ENCODE measurements at places on chromosomes 3 and 15. TPM values are rescaled to one million over a fixed set of nuclear protein-coding genes. Genes with fewer than 3 reads are reported as not detected.

The FBXL2 gene
- polyA plus RNA-seq: 35.8 TPM

The TPRA1 gene
- 3.4 TPM for polyA plus RNA-seq

The MYZAP gene
- polyA plus RNA-seq: 3.5 TPM

The BRPF1 gene
- polyA plus RNA-seq: 0.85 TPM

The TMC3 gene
- polyA plus RNA-seq: not detected

The ROBO2 gene
- polyA plus RNA-seq: 107 TPM

The PAQR5 gene
- polyA plus RNA-seq: 0.42 TPM

The CDHR4 gene
- not detected for polyA plus RNA-seq

The GOLGA8N gene
- polyA plus RNA-seq: 0.59 TPM

The HCN4 gene
- polyA plus RNA-seq: 4.7 TPM

The CCR3 gene
- not detected for polyA plus RNA-seq

The DNAH1 gene
- polyA plus RNA-seq: 0.15 TPM

The NAALADL2 gene
- 5.1 TPM for polyA plus RNA-seq

The POPDC2 gene
- not detected for polyA plus RNA-seq

The ANO10 gene
- polyA plus RNA-seq: 32.7 TPM

The ATP13A4 gene
- polyA plus RNA-seq: 1.9 TPM

The CIB2 gene
- 1.4 TPM for polyA plus RNA-seq

The PTX3 gene
- 0.92 TPM for polyA plus RNA-seq

The GRAMD1C gene
- 20.1 TPM for polyA plus RNA-seq

The GABRB3 gene
- polyA plus RNA-seq: 69.0 TPM

The PRTG gene
- 1.7 TPM for polyA plus RNA-seq

The RTP1 gene
- not detected for polyA plus RNA-seq

The FSD2 gene
- 0.28 TPM for polyA plus RNA-seq

The GP5 gene
- polyA plus RNA-seq: not detected

The MFAP1 gene
- polyA plus RNA-seq: 20.9 TPM

The NR2F2 gene
- polyA plus RNA-seq: 38.7 TPM

The IMPG2 gene
- polyA plus RNA-seq: 0.05 TPM

The KCNMB3 gene
- polyA plus RNA-seq: 24.6 TPM

The LYZL4 gene
- polyA plus RNA-seq: not detected

The ASB14 gene
- 0.13 TPM for polyA plus RNA-seq

The PPP2R3A gene
- 3.9 TPM for polyA plus RNA-seq

The EXD1 gene
- 0.78 TPM for polyA plus RNA-seq

The C3orf20 gene
- polyA plus RNA-seq: not detected

The CX3CR1 gene
- polyA plus RNA-seq: 0.43 TPM

The STXBP5L gene
- 13.7 TPM for polyA plus RNA-seq

The CD86 gene
- not detected for polyA plus RNA-seq

The TRPM1 gene
- 0.39 TPM for polyA plus RNA-seq

The TNFSF10 gene
- polyA plus RNA-seq: not detected

The SH3BP5 gene
- polyA plus RNA-seq: 24.8 TPM

The DLEC1 gene
- not detected for polyA plus RNA-seq

The THUMPD3 gene
- 65.2 TPM for polyA plus RNA-seq

The KCNH8 gene
- polyA plus RNA-seq: 0.46 TPM

The TAGLN3 gene
- polyA plus RNA-seq: 15.0 TPM

The ZNF445 gene
- 1.6 TPM for polyA plus RNA-seq
